ENCODE measurements at places on chromosomes 6 and 20.

GRCh38 chr20:1858871-1859270, 36.3 kb upstream of the SIRPA start:
- no peak for DNase-seq

DNA sequence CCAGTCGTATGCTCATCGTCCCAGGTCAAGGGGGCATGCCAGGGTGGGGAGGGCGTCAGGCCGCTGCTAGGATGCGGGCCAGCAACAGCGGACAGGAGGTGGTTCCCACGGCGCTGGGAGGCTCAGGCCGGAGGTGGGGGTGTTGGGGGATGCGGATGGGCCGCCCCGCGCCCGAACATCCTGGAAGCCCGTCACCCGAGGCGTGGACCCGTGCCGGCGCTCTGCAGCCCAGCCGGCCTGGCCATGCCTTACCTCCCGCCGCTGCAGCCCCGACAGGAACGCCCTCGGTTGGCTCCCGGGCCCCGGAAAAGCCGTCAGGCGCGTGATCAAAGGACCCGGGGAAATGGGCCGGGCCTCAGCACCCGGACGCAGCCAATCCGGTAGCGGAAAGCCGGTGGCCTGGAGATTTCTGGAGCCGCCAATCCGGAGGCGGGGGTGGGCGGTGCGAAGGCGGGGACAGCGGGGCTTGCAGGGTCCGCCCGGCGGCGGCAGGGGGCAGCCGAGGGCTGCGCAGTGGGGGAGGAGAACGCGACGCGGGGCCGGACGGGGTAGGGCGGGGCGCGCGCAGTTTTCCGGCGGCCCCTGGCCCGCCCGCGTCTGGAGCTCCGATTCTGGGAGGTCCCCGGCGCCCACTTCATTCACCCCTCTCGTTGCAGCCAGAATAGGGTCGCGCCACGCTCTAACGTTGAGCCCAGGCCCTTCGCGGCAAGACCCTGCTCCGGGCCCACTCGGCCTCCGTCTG, at the start of gene SMIM29:
Gene SMIM29, minus strand, starts transcription at position 280 of the 742 bp plus-strand sequence. CDS start 1,215 bp downstream, outside the sequence.
- peak; percentile 94 for DNase-seq

GRCh38 chr20:14069796-14070195, 74.5 kb downstream of the MACROD2 start:
- no peak for DNase-seq

GRCh38 chr6:80767808-80768207, 661.3 kb downstream of the BCKDHB start:
- DNase-seq = peak; percentile 19

- DNase-seq = no peak
Observed at GRCh38 chr6:136960781-136961180, 38.7 kb downstream of the SLC35D3 start.
